Stimulated activated CD4-positive, alpha-beta T cell treated with anti-CD3 and anti-CD28 coated beads, Interleukin-4, amount 100 ng/mL, for 24 hours (primary cell): ENCODE measurements at places on chromosomes 16 and 17.

- DNase-seq: peak; percentile 26
These were observed 53.4 kb downstream of the ARSG start for GRCh38 chr17:68344701-68345136.

GRCh38 chr17:80126449-80126715 lies 20.5 kb downstream of the EIF4A3 start:
- no peak for DNase-seq

- no peak for DNase-seq
These were observed 6.5 kb downstream of the CPNE7 start for GRCh38 chr16:89581861-89582563.

- DNase-seq: no peak
These were observed 4.2 kb downstream of the HAS3 start for GRCh38 chr16:69109486-69110270.

DNA sequence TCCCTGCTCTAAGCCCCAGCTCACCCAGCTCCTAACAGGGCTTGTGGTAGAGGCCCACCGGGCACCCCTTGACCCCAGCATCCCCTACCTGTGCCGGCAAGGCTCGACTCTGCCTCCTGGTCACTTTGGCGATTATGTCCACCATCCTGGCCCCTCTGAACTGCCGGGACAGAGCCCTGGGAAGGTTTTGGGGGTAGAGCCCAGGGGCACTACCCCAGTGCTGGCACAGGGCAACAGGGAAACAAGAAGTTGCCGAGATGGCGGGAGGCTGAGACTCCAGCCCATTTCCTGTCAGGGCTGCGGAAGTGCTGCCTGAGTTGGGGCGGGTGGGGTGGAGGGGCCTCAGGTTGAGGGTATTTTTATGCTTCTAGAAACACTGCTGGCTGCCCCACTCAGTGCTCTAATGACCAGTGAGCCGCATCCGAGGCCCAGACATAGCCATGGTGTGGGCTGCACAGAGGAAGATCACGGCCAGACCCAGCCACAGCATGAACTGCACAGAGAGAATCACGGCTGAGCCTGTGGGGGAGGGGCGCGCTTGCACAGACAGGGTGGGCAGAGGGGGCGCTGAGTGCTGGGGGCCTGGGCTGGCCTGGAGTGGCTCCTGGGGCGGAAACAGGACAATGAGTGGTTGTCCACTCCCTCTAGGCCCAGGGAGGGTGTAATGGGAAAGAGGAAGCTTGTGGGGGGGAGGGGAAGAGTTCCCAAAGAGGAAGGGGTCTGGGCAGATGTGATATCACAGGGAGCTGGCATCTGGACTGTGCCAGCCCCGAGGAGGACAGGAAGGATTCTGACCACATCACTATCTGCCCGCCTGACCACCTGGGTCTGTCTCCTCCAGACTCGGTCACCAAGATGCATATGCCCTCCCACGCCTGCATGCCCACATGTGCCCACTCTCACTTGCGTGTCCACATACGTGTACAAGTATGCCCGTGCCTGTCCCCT lies 22.3 kb downstream of the ARHGAP27 start:
- peak; percentile 62 for DNase-seq

GRCh38 chr17:71325117-71325516 lies 795.7 kb upstream of the SOX9 start:
- DNase-seq: no peak

GRCh38 chr16:1870365-1871082 lies 1.4 kb downstream of the MEIOB start:
- DNase-seq: no peak

DNA sequence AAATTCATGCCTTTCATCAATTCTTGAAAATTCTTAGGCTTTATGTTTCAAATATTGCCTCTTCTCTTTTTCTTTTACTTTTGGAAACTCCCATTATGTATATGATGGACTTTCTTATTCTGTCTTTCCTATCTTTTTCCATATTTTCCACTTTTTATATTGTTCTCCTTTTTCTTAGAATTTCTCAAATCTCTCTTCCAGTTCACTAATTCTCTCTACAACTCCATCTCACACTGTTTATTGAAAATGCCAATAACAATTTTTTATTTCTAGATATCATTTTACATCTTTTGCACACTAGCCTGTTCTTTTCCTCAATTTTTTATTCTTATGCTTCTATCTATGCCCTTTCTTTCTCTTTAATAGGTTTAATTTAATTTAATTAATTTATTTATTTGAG lies 43.8 kb upstream of the EFCAB3 start:
- DNase-seq: no peak

DNA sequence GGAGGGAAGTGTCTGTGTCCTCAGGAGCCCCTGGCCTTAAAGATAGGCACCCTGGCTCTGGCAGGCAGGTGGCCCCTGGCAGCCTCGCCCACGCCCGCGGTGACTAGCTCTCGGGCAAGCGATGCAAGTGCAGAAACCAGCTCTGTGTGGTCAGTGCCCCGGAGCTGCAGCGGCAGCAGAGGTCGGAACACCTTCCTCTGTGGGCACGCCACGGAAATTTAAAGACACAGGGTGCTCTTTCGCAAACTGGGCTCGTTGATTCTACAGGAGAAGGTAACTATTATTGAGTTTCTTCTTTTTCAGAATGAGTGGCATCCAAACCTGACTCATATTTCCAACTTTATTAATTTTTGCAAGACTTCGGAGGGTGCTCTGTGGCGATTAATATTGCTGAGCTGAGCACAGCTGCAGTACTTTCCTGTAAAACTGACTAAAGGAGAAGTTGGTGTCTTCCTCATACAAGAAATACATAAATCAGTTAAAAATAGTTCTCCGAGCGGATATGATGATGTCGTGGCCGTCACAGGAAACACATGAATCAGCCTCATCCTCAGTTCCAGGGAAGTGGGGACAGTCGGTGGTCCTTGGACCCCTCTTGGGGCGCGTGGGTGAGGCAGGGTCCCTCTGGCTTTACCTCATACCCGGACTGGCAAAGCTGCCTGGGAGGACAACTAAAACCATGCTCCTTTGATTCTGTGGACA lies 120.2 kb downstream of the METRNL start:
- DNase-seq: peak; percentile 59

- no peak for DNase-seq
These were observed 65.5 kb downstream of the DYNLRB2 start for GRCh38 chr16:80606221-80606766.

- DNase-seq: no peak
These were observed 19.4 kb downstream of the CFDP1 start for GRCh38 chr16:75413951-75414350.

DNA sequence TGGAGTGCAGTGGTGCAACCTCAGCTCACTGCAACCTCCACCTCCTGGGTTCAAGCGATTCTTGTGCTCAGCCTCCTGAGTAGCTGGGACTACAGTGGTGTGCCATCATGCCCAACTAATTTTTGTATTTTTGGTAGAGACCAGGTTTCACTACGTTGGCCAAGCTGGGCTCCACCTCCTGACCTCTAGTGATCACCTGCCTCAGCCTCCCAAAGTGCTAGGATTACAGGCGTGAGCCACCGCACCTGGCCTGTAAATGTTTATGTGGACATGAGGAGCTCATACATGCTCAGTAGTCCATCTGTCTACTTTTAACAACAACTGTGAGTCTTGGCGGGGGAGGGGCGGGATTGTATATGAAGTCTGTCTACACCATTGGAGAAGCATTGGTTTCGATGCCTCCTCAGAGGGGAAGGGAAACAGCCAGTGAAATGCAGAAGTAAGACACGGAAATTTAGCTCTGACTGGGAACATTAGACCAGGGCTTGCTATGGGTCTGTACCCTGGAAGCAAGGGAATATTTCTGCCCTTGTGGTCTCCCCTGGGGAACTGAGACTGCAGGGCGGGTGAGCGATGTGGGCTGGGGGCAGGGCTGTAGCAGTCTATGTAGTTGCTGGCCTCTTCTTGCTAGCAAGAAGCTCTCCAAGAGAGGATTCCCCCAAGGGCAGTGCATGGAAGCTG lies 9.3 kb downstream of the NUBP1 start:
- DNase-seq: no peak

GRCh38 chr16:56426585-56426984 lies 1.2 kb upstream of the AMFR start:
- DNase-seq: no peak

DNA sequence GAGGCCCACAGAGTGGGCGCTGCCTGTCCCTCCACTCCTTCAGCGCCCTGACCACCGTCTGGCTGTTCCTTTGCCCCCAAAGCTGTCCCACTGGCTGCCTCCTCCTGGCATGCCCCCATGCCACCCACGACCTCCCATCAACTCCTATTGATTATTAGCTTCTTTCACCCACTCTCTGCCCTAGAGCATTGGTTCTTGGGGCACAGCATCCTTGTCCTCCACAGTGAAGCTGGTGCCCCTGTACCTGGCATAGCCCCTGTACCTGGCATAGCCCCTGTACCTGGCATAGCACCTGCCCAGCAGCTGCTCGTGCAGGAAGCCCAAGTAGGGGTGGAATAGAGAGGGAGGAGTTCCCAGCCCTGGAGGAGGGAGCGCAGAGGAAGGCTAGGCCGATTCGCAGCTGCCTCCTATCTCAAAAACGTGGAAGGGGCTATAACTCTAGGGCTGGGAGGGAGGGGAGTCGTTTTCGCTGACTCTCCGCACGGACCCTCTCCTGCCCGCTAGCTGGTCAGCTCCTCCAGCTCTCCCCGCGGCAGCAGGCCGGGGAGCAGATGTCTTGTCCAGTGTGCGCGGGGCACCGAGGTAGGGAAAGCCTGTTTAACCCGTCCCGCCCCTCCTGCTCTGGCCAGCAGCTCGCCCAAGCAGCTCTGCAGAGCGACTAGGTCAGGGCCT lies 5.7 kb upstream of the ACTG1 start:
- DNase-seq: no peak

DNA sequence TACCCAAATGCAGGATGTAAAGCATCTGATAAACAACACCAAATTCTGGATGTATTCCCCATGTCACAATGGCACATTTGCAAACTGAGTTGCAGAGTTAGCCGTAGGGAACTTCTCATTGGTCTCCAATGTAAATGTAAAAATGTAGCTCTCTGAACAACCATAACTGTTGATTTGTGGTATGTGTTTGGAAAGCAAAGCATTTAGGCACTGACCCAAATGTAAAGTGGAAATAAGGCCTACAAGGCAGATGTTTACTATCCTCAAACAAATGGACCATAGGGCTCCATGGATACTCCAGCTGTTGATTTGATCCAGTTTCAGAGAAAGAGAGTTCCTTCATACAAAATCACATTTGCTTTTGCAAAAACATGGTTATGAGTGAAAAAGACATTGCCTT lies 223.0 kb upstream of the ELAC2 start:
- no peak for DNase-seq

- no peak for DNase-seq
These were observed 41.3 kb upstream of the ZCCHC14 start for GRCh38 chr16:87534030-87534653.

DNA sequence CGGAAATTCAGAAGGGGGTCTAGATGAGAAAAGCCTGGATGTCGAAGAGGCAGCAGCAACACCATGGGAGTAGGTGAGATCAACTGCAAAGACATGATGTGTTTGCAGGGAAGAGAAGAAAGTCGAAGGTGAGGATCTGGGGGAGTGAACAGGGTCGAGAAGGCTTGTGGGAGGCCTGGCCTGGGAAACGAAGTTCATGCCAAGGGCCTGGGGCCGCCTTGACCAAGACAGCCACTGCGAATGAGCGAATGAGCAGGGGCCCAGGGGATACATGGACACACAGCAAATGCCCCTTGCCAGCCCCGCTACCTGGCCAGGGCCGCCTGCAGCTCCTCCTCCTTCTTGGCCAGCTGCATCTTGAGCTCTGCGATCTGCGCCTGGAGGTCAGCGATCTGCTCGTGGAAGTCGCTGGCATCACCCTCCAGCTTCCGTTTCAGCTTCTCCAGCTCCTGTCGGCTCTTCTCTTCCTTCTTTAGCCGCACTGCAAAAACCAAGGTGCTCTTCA lies 87.1 kb downstream of the NDE1 start:
- no peak for DNase-seq

DNA sequence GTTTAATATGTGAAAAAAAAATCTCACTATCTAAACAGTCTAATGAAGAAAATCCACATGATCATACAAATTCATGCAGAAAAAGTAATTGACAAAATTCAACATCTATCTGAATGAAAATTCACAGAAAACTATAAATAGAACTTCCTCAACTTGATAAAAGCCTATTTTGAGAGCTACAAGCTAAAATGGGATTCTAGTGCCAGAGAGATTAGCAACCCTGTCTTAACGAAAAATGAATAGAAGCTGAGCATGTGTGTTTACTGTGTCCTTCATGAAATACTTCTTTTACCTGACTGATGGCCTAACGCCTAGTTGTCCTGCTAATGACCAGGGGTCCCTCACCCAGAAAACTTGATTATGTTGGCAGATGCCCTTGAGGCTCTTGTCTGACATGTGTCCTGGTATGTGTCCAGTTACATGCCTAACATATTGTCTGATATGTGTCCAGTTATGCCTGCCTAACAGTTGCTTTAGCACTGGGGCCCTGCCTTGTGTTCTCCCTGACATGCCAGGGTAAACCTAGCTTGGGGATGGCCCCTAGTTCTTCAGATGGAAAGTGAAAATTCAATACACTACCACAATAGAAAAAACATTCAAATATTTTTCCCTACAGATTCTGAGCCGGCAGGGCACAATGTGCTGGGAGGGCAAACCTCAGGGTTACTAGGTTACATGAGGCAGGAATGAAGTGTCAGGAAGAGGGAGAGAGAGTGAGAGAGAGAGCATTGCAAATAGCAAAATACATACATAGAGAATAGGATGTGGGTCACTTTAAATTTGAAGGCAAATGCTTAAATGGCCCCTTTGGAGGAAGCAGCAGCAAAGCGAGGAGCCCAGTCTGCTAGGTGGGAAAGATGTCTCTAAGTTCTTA lies 834.0 kb downstream of the CDH11 start:
- DNase-seq: no peak

GRCh38 chr17:65684631-65685030 lies 123.2 kb upstream of the AXIN2 start:
- no peak for DNase-seq

GRCh38 chr16:62038646-62039045 lies 2.4 kb upstream of the CDH8 start:
- no peak for DNase-seq

DNA sequence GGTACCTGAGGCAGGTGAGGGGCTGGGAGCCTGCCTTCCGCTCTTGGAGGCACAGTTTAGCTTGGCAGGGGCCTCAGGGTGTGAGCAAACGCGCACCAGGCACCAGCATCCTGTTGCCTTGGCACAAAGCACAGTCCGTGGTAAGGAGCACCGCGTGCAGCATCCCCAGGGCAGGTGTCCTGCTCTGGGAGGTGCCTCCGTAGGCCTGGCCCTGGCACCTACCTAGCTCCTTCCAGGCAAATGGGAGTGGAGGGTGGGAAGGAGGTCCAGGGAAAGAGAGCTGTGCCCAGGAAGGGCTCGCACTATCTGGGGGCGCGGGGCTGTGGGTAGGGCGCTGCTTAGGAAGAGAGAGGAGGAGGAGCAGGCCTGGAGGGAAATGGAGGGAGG lies 3.1 kb upstream of the GSE1 start:
- DNase-seq: no peak
